CD4-positive, CD25-positive, alpha-beta regulatory T cell (primary cell): ENCODE measurements at places on chromosomes 7 and 10. TPM values are rescaled to one million over a fixed set of nuclear protein-coding genes. Genes with fewer than 3 reads are reported as not detected.
A peak's percentile ranks its signal among the peaks of the same experiment; 100 is the strongest.

OR6V1 gene
- not detected for total RNA-seq

DNA sequence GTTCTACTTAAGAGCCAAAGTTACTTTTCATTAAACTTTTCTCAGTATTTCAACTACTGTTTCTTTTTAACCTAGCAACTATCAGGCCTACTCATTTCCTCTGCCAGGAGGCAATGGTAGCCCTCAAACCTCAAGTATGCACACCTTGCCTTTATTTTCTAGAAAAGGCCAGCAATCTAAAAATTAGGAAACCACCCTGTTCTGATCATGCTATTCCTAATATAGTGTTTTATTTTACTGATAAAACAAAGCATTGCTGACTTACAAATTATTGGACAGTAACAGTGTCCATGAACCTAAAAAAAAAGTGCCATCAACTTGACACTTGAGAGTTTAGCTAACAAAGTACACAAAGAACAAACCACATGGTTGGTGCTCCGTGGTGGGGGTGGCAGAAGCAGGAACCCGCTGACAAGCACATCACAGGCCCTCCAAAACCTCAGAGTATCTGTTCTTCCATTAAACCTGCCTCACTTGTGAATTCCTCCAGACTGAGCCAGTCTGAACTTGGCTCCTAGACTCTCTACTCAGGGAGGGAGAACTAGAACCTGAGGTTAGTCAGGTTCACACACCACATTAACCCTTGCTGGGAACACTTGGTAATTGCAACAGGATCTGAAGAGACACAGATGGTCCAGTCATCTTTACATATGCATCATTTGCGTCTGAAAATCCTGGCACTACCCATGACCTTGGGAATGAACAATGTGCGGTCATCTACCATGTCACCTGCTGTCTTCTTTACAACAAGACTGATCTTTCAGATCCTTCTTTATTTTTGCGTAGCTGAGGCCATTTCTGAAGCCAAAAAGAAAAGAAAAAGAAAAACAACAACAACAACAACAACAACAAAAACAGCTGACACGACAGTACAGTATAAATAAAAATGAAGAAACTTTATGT is 31.9 kb downstream of the PIP4K2A start:
- peak; percentile 83 for DNase-seq

GRCh38 chr7:24842449-24843241 is 85.4 kb upstream of the GSDME start:
- DNase-seq: no peak

DNA sequence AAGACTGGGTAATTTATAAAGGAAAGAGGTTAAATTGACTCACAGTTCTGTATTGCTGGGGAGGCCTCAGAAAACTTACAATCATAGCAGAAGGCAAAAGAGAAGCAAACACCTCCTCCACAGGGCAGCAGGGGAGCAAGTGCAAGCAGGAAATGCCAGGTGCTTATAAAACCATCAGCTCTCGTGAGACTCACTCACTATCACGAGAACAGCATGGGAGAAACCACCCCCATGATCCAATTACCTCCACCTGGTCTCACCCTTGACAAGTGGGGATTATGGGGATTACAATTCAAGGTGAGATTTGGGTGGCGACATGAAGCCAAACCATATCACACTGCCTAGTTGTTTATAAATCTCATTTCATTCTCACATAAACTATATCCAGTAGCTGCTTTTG is 28.0 kb upstream of the CPN1 start:
- no peak for DNase-seq

- no peak for DNase-seq
Observed at GRCh38 chr10:106795619-106796018, 368.9 kb downstream of the SORCS1 start.

PRSS37 gene
- not detected for total RNA-seq

ANKRD22 gene
- not detected for total RNA-seq

DNA sequence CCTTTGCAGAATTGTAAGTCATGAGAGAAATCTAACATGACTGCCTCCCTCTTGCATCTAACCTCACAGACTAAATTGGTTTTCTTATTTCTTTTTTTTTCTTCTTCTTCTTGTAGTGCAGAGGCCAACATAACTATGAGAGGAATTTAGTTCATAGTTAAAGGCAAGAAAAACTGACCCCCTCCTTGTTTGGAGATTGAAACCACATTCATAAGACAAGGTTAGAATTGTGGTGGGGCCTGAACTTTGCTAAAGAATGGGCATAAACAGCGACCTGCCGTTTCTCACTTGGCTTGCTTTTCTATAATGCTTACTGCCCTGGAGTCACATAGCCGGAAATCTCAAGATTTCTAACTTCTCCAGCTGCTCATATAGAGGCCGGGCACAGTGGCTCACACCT is 2.4 kb upstream of the POLM start:
- DNase-seq: no peak

GRCh38 chr10:86267286-86268195 is 99.1 kb downstream of the GRID1 start:
- DNase-seq: no peak

DNA sequence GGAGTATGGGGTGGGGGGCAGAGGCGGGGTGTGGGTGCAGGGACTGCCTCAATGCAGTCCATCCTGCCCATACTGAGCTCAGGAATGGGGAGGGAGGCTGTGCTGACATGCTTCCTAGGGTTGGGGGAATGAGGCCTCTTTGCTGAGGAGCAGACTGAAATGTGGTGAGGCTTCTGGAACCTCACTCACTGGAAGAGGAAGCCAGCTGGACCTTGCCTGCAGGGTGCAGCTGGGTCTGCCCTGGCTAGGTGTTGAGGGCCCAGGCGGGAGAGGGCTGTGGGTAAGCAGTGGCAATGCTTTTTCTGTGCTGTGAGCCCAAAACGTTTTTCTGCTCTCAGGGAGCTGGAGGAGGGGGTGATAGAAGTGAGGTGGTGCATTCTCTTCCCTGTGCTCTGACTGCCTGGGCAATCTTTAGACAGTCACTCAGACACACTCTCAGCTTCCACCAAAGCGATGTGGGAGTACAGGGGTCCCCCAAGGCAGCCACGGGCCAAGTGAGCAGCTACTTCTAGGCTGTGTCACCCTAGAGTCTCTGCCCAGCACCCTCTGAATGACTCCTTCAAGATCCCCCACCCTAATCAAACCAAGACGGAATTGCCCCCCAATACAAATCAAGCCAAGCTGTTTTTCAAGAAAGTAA is 41.1 kb upstream of the BMPR1A start:
- DNase-seq: no peak

HELLS gene
- 47.7 TPM for total RNA-seq

- DNase-seq: no peak
Observed at GRCh38 chr10:101670635-101671034, 24.3 kb downstream of the FBXW4 start.

- no peak for DNase-seq
Observed at GRCh38 chr7:94700926-94701554, 45.1 kb upstream of the SGCE start.

- DNase-seq: no peak
Observed at GRCh38 chr10:130037169-130037661, 73.1 kb upstream of the EBF3 start.

DNA sequence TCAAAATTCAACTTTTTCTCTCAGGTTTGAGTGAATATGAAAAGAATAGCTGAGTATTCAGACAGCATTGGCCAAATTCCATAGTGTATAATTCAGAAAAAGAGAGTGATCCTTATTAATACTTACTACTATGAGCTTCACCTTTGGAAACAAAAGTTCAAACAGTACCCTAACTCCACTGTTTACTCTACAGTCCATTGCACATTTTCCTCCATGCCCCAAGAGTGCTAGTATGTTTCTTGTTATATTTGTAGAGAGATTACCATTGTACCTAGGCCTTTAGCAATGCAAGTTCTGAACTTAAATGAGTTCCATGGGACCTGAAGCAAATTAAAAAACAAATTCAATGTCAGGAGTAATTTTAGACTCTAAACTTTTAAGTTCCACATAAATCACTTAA is 48.1 kb downstream of the MAGI2 start:
- no peak for DNase-seq

DNA sequence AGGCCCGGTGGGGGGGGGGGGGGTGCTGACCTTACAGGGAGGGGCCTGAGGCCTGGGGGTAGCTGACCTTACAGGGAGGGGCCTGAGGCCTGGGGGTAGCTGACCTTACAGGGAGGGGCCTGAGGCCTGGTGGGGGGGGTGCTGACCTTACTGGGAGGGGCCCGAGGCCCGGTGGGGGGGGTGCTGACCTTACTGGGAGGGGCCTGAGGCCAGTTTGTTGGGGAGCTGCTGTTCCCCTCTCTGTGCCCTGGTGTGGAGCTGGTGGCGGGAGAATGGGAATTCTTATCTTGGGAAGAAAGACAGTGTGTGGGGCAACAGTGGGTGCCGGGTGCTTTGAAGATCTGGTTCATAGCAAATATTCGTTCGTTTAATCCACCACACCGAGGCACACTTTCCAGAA is 46.6 kb upstream of the CFAP46 start:
- DNase-seq: no peak

DNA sequence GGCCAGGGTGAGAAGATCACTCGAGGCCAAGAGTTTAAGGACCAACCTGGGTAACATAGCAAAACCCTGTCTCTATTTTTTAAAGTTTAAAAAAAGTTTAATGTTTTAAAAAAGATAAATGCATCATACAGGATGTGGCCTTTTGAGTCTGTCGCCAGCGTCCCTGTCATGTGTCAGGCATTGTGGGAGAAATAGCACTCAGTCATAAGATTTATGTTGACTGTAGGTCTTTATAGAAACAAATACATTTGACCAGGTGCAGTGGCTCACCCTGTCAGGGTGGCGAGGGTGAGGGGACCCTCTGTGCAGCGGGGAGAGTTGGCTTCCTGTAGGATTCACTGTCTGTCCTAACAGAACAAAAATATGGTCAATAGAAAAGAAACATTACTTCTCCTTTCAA is 63.5 kb upstream of the SH2B2 start:
- DNase-seq: no peak

DNA sequence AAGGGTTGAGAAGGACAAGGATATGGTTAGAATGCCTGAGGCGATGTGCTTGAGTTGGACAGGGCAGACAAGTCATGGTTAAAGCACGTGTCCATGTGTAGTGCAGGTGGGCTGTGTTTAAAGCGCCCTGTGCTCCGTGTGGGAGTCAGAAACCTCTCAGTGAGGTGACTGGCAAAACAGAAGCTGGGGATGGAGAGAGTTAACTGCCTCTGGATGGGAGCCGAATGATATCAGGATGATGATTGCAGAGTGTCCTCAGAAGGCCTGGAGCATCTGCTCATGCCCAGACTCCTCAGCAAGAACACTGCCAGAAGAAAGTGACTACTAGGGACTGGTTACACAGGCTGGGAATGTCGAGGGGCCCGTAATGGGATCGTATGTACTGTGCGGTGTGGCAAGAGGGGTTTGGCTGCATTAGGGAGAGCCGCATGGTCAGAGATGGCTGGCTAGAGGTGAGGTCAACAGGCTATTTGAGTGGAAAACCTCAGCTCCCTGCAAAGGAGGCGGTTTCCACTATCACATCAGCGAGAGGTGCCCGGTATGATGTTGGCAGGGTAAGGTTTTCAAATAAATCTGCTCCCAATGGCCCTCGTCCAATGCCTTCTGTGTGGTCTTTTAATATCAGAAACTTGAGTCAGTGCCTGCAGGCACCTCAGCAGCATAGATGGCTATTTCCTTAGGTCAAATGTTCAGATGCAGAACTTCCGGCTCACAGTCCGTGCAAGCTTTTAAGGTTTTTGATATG is 26.1 kb upstream of the MRC1 start:
- DNase-seq: no peak

DNA sequence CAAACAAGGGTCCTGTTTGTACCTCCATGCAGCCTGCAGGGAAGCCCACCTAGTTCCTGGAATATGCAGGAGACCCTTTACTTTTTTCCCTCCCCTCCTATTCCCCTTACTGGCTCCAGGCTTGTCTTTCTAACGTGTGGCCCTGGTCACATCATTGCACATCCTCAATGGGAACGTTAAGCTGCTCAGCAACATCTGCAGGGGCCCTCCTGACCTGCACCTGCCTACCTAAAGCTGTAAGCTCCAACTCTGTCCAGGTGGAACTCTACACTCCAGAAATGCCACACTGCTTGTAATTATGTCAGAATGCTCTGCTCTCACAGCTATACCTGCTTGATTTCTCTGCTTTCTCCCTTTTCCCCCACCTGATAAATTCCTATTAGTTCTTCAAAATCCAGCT is 72.1 kb downstream of the ARMC3 start:
- DNase-seq: no peak

- no peak for DNase-seq
Observed at GRCh38 chr7:115674467-115675024, 356.0 kb downstream of the TFEC start.

LBX1 gene
- total RNA-seq: not detected

GRCh38 chr10:130351466-130352290 is 215.5 kb downstream of the GLRX3 start:
- no peak for DNase-seq

RSU1 gene
- 69.2 TPM for total RNA-seq

GRCh38 chr10:46106410-46107255 is 60.6 kb upstream of the MSMB start:
- DNase-seq: peak; percentile 46

C10orf88 gene
- total RNA-seq: 9.2 TPM

GRCh38 chr10:119379466-119380071 is 162.9 kb downstream of the RGS10 start:
- DNase-seq: no peak

DNA sequence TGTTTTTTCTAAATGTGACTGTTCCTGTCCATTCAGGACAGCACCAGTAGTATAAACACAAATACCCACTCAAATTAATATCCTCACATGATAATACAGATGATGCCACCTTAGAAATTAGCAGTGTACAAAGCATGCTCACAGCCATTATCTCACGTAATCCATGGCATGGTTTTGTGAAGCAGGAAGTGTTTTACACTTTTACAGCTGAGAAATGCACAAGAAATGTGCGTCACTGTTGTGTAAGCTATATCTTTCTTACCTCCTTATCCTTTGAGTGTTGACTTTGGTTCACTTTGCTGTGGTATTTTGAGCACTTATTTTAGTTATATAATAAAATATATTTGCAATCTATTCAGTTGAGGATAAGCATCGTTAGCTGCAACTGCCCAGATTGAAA is 31.6 kb downstream of the NKX2-3 start:
- DNase-seq: no peak

DNA sequence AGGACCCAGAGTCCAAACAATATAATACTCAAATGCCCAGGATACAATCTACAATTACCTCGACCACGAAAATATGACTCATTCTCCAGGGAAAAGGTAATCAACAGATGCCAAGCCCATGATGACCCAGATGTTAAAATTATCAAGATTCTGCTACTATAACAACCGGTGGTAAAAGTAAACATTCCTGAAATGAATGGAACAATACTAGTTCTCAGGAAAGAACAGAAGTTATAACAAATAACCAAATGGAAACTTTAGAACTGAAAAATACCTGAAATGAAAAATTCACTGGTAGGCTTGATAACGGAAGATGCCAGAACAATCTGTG is 34.1 kb upstream of the GUSB start:
- DNase-seq: no peak
